ENCODE measurements at places on chromosomes 1 and 21. TPM values are rescaled to one million over a fixed set of nuclear protein-coding genes. Genes with fewer than 3 reads are reported as not detected.

Gene RSPH1
- 0.22 TPM for total RNA-seq

Gene PRKAB2
- total RNA-seq: 6.4 TPM

Gene EFNA3
- 0.58 TPM for total RNA-seq

Gene F11R
- total RNA-seq: 55.5 TPM

Gene AVPR1B
- total RNA-seq: not detected

Gene ZC3H12A
- 34.2 TPM for total RNA-seq

Gene SLC2A5
- 12.9 TPM for total RNA-seq

Data from mesenteric fat pad (tissue), 1 donor.